ENCODE measurements at places on chromosomes 2 and 18.

DNA sequence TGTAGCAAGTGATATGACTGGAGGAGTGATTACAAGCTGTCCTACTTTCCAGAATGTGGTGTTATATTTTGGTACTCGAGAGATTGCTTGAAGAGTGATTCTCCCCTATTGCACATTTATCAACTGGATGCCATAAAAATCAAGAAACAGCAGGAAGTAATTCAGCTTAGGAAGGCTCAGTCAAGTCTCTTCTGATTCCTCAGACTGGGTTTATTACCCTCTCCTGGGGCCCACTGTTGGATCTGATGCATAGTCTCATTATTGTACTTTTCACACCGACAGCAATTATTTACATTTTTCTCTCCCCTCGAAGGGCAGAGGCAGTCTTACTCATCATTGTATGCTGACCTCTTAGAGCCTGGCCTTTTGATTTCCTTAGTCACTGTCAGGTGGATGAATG lies 9.3 kb downstream of the NOSTRIN start:
- no peak for DNase-seq

DNA sequence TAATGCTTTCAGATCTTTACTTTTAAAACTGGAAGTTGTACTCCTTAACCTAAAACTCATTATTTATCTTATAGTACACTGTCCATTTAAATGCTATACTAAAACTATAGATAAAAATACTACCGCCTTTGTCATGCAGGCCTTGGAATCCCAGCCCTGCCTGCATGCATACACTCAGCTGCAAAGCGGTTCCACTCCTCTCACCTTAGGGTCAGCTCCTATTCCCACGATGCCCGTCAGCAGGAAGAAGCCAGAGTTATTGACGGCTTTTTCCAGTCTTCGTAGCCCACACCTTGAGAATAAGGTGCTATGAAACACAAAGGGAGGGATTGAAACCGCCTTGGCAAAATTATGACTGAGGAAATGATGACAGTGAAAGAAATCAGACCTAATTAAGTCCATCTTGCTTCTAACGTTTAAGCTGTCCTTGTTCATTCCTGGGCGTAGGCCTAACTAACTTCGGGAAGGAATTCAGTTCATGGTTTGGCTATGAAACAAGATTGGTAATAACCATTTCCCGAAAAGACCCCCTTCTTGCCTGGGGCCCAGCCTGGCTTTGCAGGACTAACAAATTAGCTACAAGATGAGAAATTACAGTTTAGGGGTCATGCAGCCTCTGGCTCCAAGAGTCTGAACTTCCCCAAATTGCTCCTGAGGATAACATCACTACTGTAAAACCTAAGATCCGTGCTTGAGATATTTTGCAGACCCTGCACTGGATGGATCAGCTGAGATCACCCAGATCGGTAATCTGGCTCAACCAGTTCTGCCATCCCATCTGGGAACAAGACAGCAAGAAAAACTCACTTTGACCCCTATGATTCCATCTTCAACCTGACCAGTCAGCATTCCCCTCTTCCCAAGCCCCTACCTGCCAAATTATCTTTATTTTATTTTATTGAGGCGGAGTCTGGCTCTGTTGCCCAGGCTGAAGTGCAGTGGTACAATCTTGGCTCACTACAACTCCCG lies 17.1 kb downstream of the EPB41L5 start:
- no peak for DNase-seq

GRCh38 chr2:192090911-192091310 lies 103.8 kb downstream of the TMEFF2 start:
- no peak for DNase-seq

GRCh38 chr2:50480507-50480906 lies 551.4 kb downstream of the NRXN1 start:
- no peak for DNase-seq

DNA sequence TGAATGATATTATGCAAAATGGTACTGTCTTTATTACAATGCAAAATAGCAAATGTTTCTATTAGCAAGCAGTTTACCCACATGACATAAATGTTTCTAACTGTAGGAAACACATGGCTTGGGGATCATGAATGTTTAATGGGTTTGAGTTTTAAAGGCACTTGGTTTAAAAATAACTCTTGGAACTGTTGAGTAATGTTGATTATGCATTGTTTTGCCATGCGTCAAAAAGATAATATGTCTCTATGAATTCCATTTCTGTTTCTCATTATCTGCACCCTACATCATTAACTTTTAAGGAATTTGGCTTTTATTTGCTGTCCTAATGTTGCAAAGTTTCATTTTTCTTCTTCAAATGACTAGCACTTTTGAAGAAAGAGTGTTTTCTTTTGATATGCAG lies 1355.5 kb downstream of the SUCLG1 start:
- peak; percentile 10 for DNase-seq

DNA sequence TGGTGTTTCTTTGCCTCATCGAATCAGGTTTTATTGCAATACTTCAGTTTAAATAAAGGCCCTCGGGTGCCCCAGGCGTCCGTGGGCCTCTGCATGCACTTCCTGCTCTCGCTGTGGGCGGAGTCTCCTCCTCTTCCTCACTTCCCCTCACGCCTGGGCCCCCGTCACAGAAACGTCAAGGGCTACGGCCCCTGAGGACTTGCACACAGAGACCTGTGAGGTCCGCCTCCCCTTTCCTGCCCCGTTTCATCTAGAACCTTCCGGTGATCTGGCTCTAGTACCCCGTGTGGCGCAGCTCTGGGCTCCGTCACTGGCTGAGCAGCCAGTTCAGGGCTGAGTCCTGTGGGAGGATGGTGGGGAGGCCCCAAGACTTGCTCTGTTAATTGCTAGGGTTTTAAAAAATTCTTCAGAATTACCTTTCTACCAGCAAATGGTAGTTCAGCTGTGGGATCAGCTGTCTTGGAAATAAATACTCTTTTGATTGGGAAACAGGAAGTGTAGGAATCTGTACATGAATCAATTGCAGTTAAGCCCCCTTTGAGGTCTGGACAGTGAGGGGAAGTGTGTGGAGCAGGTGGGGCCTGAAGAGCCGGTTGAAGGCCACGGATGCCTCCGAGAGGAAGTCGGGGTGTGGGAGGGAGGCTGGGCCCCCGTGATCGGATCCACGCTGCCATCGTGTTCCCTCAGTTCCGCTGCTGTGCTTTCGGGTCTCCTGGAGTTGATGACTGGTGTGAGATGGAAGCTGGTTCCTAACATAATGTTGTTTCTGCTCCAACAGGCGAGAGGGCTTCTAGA lies 10.2 kb downstream of the NFATC1 start:
- DNase-seq = no peak

- DNase-seq = no peak
Observed at GRCh38 chr2:110748489-110748867, 16.1 kb downstream of the ACOXL start.

DNA sequence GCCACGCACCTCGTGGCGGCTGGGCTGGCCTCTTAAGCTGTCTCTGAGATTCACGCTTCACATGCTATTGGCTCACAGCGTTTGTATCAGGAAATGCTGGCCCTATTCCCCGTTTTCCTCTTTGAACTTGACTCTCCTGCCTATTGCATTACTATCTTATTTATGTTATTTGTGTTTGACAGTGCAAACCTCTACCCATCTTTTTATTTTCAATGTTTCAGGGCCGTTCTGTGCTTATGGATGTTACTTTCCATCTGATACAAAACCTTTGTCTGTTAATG lies 149.9 kb upstream of the TWIST2 start:
- DNase-seq = no peak

DNA sequence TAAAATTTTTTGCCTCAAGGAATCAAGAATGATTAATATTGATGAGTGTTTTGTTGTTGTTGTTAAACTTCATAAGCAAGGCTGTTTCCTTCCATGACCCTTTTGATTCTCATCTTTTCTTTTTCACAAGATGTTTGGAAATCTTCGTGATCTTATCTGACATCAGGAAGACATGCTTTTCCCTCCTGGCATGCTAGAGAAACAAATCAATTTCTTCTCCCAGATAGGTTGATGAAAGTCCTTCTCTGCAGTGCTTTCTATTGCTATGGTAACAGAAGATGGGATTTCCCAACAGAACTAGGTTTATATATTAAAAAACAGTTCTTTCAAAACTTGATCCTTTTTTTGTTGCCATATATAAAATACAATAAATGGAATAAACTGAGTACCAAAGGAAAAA lies 85.2 kb downstream of the EML6 start:
- no peak for DNase-seq

DNA sequence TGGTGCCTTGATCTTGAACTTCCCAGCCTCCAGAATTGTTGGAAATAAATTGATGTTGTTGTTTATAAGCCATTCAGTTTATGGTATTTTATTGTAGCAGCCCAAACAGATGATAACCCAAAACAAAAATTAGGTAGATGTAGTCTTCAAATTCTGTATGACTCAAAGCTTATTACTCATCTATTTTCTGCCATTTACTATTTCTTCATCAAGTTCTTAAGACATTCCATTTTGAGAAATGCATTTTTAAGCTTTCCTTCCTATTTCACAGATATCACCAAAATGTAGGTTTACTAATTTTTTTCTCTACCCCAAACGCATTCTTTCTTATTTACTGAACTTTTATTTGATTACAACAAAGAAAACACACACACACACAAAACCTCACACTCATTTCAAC lies 148.2 kb downstream of the RND3 start:
- no peak for DNase-seq

DNA sequence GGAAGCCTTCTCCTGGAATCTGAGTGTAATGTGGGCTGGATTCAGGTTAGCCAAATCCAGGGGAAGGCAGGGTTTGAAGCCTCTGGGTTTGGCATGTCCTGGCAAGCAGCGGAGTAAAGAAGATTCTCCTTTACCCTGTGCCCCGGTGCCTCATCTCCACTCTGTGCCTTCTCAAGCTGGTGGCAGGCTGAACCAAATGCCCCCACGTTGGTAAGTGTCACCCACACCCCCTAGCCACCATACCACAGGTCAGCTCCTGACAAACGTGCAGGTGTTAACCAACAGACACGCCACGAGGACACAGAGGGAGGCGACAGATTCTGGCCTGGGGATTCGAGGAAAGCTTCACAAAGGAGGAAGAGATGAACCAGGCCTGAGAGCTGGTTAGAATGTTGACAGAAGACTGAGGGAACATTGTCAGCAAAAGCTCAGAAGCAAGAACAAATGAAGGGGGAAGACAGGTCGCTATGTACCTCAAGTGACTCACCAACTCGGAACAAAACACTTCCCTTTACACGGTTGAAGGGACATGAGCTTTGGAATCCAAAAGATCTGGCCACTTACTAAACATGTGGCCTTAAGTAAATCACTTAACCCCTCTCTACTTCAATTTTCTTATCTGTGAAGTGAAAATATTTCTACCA lies 85.2 kb upstream of the LCLAT1 start:
- DNase-seq = no peak

DNA sequence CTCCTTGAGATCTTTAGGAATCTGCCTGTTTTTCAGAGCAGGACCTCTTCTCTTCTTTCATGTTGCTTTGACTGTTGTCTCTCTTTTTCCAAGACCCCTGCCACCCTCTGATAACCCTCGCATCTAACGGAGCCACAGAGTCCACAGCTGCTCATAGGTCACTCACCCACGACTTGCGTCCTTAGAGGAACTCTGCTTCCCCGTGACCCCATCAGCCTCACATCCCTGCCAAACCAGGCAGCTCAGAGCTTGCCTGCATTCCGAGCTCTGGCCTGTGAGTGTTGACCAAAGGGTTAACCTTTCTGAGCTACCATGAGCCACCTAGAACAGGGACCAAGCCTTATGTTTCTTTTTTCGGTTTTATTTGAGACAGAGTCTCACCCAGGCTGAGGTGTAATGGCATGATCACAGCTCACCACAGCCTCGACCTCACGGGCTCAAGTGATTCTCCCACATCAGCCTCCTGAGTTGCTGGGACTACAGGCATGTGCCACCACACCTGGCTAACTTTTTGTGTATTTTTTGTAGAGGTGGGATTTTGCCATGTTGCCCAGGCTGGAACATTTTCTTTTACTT lies 36.4 kb downstream of the CABLES1 start:
- no peak for DNase-seq

DNA sequence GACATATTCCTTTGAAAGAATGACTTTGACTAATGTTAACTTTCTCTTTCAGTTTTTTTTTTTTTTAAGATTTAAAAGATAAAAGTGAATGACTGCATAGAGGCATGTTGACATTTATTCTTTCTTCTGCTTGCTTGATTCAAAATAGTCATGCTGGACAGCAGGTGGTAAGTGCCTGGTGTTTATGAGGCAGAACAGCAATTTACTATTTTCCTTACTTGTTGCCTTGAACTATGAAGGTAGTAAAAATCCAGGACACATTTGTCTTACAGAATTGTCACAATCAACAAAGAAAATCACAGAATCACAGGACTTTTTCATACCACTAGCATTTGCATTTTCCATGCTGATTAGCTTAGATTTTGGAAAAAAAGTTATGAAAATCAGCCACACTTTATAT lies 388.3 kb downstream of the CTNNA2 start:
- no peak for DNase-seq

GRCh38 chr2:70767079-70767698 lies 811 bp downstream of the ADD2 start:
- DNase-seq = no peak

- DNase-seq = no peak
Observed at GRCh38 chr18:35732162-35732561, 150.6 kb downstream of the GALNT1 start.

DNA sequence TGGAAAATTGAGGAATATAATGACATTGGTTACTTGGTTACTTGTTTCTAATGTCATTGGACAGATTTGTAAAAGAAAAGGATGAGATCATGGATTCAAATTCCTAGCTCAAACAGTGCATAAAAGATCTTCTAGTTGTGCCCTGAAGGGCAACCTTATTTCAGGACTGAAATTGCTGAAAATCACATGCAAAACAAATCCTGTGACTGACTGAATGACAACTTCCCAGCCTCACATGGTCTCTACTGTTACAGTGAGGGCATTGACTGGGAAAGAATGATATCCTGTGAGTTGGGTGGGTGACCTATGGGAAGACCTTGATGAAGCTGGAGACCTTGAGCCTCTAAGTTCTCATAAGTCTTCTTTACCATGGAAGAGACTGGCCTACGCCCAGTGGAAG lies 90.4 kb upstream of the HAAO start:
- no peak for DNase-seq

DNA sequence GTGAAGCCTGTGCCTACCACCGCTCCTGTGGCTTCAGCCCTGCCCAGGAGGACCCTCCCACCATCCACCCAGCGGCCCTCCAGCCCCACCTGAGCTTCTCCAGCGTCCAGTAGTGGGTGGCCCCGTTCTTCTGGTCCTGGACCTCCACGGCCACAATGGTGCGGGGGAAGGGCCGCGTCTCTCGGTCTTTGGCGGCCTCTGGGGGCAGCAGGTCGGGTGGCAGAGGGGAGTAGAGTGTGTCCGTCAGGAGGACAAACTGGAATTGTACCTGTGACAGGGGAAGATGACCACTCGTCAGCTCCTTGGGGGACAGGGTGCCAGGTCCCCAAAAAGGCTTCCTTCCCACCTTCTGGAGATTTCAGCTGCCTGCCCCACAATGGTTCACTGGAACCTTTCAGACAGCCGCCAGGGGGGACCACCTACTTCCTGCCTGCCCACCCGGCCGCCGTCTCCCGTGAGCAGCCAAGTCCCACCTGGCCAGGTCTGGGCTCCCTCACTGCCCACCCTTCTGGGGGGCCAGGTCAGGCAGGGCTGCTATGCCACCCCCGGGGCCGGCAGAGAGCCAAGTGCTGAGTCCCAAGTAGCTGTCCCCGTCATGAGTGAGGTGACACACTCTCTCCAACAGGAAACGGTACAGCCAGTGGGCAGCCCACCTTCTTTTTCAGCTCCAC lies 59.3 kb downstream of the KIF1A start:
- DNase-seq = no peak

Data from AG08396 (cell line).